Epithelial cell of umbilical artery (primary cell): ENCODE measurements at places on chromosomes 13 and 19. TPM values are rescaled to one million over a fixed set of nuclear protein-coding genes. Genes with fewer than 3 reads are reported as not detected.

PBX4 gene
- total RNA-seq: not detected in 2 replicates

CRB3 gene
- not detected in 2 replicates for total RNA-seq

CPB2 gene
- total RNA-seq: not detected in 2 replicates

HPN gene
- not detected in 2 replicates for total RNA-seq

CTXN1 gene
- 4.1 and 12.3 TPM in 2 replicates for total RNA-seq

CYP4F2 gene
- not detected in 2 replicates for total RNA-seq

PTPRS gene
- total RNA-seq: 9.1 and 20.5 TPM in 2 replicates

CLN5 gene
- 21.4 and 25.7 TPM in 2 replicates for total RNA-seq

MBD3L2B gene
- not detected in 2 replicates for total RNA-seq

C19orf18 gene
- not detected in 2 replicates for total RNA-seq

ADGRE2 gene
- not detected in 2 replicates for total RNA-seq

CCDC9 gene
- total RNA-seq: 3.5 and 6.5 TPM in 2 replicates

FFAR2 gene
- total RNA-seq: not detected in 2 replicates
